ENCODE measurements at places on chromosomes 6 and 20.

GRCh38 chr6:69349771-69350170, 447.0 kb downstream of the LMBRD1 start:
- DNase-seq: peak; percentile 10

- DNase-seq: peak; percentile 52
These were observed 2.1 kb downstream of the EZR start for GRCh38 chr6:158816803-158817727.

- DNase-seq: no peak
These were observed 34.9 kb downstream of the GMPR start for GRCh38 chr6:16273256-16273655.

DNA sequence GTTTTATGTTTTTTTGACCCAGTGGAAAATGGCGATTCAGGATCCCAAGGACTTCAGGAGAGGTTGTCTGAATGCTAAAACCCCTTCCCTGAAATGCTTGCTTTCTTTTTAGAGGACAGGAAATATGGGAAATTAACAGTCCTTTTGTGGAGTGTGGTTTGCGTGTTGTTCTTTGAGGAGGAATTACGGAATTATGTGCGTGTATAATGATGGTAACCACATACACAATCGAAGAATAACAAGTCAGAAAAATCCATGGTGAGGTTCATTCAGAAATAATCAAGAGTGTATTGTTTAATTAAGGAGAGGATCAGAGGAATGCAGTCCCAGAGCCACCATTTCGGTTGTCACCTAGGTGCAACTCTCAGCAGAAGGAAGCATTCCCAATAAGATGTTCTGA, 73.2 kb downstream of the PHACTR3 start:
- DNase-seq: no peak

GRCh38 chr20:22810626-22811569, 224.2 kb upstream of the SSTR4 start:
- no peak for DNase-seq

GRCh38 chr6:39214846-39215639, 14.2 kb downstream of the KCNK5 start:
- DNase-seq: no peak

DNA sequence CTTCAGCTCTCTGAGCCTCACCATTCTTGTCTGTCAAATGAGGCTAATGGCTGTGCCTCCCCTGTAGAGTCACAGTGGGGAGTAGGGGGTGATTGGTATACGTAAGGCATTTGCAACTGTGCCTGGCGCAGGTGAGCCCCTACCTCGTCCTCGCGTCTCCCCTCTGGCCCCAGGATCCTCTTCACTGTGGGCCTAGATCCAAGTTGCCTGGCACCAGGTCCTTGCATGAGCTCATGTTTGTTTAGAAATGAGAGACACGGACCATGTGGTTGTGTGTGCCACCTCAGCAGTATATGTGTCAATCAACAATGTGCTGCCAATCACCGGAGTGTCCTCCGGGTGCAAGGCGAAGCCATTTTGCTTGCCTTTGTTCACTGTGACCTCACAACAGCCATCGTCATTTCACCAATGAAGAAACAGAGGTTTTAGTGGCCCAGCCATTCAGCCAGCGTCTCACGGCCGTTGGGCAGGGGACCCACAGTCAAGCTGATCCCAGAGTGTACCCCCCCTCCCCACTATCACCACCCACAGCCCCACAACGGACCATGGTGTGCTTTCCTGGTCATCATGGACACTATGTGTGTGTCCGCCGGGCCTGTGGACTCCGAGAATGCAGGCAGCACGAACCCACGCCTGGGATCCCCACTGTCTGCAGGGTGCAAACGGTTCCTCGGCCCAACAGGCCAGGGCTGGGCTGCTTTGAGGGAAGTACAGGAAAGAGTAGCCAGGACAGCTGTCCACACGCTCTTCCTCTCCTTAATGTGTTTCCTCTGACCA, 35.9 kb upstream of the STX16 start:
- no peak for DNase-seq

- no peak for DNase-seq
These were observed 12.4 kb downstream of the UQCC2 start for GRCh38 chr6:33699131-33699530.

GRCh38 chr20:59159493-59160376, 3.9 kb upstream of the ZNF831 start:
- DNase-seq: no peak

DNA sequence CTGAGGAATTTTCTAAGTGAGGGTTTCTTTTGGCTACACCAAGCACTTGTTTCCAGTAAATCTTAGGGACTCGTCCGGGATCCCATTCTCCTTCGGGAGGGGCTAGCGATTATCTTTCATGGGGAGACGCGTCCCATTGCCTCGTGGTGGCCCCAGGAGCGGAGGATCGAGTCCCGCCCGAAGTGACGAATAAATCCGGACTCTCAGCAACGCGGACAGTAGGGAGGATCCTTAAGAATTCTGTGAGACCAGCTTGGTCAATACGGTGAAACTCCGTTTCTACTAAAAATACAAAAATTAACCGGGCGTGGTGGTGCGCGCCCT, 69.1 kb upstream of the PRSS16 start:
- no peak for DNase-seq

- no peak for DNase-seq
These were observed 406.4 kb upstream of the PLCB4 start for GRCh38 chr20:8662433-8662954.

DNA sequence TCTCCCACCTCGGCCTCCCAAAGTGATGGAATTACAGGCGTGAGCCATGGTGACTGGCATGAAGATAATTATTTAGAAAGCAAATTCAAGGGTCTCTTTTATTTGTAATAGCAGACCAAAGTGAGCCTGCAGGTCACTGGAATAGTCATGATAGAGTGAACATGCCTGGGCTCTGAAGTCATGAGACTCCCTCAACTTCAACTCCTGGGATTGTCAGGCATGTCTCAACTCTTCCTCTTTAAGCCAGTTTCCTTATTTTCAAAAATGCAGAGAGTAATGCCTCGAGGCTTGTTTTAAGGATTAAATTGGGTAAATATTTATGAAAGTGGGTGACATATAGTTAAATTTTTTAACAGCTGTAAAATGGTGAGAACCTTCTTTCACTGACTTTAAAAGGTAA, 22.7 kb upstream of the HECA start:
- no peak for DNase-seq

- DNase-seq: no peak
These were observed 37.4 kb downstream of the MDGA1 start for GRCh38 chr6:37660317-37660716.

DNA sequence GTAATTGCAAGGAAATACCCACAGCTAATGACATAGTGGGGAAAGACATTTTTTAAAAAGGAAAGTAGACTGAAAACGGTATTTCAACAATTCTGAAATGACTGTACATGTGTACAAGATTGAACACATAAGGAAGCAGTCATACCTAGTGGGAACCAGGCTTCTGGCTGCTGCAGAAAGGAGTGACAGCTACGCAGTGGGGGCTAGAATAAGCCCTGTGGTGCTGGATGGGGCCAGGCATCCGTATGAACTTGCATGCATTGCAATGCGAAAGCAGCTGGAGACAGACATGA, 54.9 kb upstream of the GPR31 start:
- no peak for DNase-seq

GRCh38 chr6:87731818-87732661, 30.0 kb upstream of the AKIRIN2 start:
- DNase-seq: peak; percentile 92

GRCh38 chr20:48482790-48483189, 345.0 kb downstream of the PREX1 start:
- no peak for DNase-seq

DNA sequence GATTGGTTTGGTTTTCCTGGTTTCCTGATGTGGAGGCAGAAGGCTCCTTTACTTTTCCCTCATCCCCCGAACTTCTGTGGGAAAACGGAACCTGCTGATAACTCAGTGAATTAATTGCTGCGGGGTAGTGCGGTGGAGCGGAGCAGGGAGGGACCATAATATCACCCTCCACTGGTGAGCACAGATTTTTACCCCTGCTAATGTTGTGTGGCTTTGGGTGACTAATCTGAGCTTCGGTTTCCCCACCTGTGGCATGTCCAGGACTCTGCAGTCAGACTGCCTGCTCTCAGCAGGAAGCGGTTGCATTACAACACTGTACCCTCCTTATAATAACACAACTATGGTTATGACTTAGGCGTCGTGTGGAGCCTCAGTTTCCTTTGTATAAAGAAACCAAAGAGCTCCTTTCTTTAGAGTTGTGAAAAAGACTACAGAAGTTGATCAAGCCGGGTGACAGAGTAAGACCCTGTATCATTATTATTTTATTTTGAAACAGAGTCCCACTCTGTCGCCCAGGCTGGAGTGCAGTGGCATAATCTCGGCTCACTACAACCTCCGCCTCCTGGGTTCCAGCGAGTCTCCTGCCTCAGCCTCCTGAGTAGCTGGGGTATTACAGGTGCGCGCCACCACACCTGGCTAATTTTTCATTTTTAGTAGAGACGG, 2.2 kb upstream of the ID1 start:
- peak; percentile 98 for DNase-seq

DNA sequence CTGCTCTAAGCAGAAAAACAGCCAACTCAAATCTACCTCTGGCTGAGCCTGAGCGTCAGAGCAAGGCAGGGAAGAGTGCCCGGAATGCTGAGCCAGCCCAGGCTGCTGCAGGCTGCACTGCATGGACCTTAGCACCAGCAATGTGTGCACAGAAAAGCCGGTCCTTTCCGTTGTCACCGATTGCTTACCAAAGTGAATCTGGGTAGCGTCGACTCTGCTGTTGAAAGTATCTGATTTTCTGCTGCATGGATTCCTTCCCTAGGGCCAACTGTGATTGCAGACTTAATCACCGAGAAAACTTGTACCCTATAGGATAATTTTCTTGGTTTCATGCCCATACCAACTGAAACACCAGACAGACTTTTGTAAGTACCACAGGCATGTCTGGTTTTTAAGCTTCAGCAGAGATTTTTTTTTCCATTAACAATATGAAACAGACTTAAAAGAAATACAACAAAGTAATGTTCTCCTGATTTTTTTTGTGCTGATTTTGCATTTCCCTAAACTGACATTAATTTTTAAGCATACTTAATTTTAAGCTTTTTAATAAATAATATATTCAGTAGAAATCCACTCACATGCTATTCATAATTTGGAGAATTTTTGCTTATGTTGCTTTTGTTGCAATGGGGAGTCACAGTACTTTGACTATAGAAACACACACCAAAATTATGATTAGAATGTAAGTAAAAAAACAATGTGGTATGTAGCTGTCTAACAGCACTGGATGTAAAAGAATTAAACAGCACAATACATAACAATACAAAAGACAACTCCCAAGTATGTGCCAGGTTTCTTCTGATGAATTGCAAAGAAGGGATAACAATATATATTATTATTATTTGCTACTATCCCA, 218.0 kb downstream of the THBS2 start:
- peak; percentile 91 for DNase-seq

- no peak for DNase-seq
These were observed 430.8 kb upstream of the RUNX2 start for GRCh38 chr6:44897316-44897715.

DNA sequence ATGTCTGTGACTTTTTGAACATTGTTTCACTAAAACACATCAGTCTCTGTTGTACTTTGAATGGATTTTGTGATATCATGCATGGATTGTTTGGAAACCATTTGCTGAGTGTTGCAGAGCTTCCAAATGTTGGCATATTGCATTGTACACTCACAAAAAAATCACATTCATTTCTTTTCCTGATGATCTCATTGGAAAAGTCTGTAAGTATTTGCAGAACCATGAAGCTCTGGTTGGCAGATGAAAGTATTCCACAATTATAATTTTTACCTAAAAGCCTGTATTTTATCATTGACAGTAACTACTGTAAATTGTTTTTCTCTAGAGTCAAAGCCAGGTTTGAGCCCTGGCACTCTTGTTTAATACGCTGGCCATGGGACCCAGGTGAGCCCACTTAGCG, 42.1 kb downstream of the VAPB start:
- DNase-seq: no peak

- DNase-seq: no peak
These were observed 310.3 kb downstream of the EYA4 start for GRCh38 chr6:133551436-133551835.

GRCh38 chr20:47568019-47568418, 66.3 kb downstream of the NCOA3 start:
- DNase-seq: peak; percentile 99

DNA sequence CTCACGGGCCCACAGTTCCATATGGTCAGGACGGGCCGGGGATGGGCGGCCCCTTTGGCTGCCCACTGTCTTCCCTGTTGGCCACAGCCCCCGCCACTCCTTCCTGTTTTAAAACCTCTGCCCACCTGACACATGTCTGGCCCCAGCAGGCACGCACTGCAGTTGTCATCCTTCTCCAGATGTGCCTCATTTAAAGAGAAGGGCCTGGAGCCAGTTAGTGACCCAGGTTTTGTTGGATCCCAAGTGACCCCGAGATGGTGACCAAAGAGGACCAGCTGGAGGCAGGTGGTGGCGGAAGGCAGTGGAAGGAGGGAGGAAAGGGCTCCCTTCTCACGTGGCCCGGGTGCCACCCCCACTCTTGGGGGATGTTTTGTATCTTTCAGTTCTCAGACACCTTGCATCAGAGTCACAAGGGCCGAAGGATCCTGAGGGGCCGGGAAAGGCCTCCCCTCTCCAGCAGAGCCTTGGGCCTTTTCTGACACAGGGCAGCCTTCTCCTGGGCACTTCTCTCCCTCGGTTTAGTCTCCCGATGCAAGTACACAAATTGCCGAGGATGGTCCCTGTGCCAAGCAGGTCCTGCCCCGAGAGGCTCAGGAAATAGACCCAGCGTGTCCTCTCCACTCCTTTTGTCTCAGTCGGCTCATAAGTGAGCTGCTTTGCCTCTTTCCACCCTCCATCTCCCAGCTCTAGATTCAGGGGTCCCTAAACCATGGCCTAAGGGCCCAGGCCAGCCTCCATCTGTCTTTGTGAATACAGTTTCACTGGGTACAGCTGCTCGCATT, 117.6 kb downstream of the SULF2 start:
- DNase-seq: no peak

GRCh38 chr20:31815408-31816188, 3.6 kb upstream of the MYLK2 start:
- DNase-seq: peak; percentile 64

- DNase-seq: no peak
These were observed 80.5 kb downstream of the SMLR1 start for GRCh38 chr6:130907687-130908086.

GRCh38 chr6:388202-388903, 3.2 kb upstream of the IRF4 start:
- DNase-seq: no peak

All from M059J (cell line).